ENCODE measurements at places on chromosomes 2 and 18.
A peak's percentile ranks its signal among the peaks of the same experiment; 100 is the strongest.

GRCh38 chr2:80363791-80364349, 59.3 kb upstream of the LRRTM1 start:
- DNase-seq, result no peak

- DNase-seq, result no peak
Observed at GRCh38 chr2:196535742-196536141, 103.8 kb upstream of the CCDC150 start.

- DNase-seq, result no peak
Observed at GRCh38 chr2:223001797-223002175, 50.2 kb upstream of the KCNE4 start.

DNA sequence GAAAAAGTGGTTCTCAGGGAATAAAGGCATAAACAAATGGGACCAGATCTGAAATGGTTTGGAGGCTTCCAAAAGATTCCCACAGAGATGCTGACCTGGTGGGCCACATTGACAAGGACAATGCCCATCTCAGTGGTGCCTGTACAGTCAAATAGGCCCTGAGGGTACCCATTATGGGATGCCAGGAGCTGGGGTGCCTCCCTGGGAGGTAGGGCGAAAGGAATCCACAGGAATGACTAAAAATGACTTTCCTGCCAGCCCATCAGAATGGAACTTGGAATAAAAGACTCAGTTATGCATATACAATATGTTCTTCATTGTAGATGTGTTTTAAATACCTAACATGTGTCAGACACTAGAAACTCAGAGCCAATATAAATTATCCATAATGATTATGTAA, 248.5 kb downstream of the RNF144A start:
- no peak for DNase-seq

- DNase-seq, result no peak
Observed at GRCh38 chr2:101132202-101132601, 19.0 kb downstream of the TBC1D8 start.

DNA sequence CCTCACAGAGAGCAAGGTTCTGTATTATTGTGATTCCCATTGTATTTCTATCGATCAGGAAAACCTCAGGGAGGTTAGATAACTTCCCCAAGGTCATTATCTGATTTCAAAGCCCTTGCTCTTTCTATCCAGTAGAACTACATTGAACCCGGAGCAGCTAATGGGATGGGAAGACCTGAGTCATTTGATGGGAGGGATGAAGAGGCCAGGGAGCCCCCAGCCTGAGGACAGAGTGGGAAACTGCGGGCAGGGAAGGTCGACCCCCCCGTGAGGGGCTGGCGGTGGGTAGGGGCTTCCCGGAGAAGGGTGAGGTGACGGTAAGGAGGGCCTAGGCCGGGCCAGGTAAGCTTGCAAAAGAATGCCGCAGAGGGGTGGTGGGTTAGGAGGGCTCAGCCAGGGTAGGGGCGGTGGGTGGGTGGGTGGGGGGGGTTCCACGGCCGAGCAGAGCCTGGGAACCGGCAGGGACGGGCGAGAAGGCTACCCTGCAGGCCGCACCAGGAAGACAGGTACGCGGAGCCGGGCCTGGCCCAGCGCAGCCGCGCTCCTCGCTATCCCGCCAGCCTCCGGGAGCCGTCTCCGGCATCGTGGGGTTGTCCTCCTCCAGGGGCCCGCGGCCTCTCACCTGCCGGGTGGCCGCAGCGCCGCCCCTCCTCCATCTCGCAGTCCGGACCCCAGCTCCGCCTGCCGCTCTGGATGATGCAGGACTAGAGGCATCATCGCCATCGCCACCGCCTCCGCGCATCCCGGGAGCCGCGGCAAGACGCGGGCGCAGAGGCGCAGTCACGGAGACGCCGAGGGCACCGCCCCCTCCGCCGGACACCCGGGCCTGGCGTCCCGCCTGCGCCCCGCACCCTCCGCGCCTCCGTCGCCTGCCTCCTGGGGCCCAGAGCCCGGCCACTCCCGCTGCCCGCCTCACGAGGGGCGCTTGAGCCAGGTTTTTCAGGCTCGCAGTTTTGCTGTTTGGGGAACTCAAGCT, at the start of gene GPR75:
Gene GPR75 (minus strand): TSS at position 762 of the 976 bp plus-strand sequence. CDS start 5,211 bp downstream, outside the sequence.
- no peak for DNase-seq

GRCh38 chr18:46461993-46462392, 195.0 kb downstream of the LOXHD1 start:
- no peak for DNase-seq

- no peak for DNase-seq
Observed at GRCh38 chr18:61973273-61974115, 80.7 kb upstream of the RNF152 start.

DNA sequence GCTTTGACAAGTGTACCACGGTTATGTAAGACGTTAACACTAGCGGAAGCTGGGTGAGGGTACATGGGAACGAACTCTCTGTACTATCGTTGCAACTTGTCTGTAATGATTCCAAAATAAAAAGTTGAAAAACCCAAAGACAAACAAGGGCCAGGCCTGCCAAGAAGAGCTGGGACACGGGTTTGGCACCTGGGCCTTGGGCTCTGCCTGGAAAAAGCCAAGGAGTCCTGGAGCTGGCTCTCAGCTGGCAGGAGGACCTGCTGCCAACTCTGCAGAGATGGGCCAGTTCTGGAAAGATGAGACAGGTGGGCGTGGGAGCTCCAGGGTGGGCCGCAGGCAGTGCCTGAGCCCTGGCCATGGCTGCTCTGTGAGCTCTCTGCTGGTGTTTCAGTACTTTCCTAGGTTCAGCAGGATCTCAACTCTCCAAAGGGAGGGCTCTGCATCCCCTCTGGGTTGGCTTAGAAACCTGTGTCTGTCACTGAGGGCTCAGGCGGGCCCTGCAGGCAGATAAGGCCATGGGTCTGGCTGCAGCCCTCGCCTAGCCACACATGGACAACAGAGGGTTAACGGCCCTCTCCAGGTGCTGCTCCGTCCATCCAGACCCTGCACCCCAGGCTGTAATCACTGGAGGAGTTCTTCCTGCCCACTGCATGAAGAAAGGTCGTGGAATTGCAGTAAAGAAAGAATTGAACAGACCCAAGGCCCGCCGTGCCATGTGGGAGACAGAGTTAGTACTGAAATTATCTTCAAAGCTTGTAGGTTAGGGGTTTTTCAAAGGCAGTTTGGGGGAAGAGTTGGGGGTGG, 89.9 kb downstream of the RHOB start:
- no peak for DNase-seq

GRCh38 chr2:147553775-147554271, 291.0 kb upstream of the ACVR2A start:
- DNase-seq, result no peak

GRCh38 chr2:207784898-207785297, 15.2 kb upstream of the FZD5 start:
- DNase-seq, result no peak

DNA sequence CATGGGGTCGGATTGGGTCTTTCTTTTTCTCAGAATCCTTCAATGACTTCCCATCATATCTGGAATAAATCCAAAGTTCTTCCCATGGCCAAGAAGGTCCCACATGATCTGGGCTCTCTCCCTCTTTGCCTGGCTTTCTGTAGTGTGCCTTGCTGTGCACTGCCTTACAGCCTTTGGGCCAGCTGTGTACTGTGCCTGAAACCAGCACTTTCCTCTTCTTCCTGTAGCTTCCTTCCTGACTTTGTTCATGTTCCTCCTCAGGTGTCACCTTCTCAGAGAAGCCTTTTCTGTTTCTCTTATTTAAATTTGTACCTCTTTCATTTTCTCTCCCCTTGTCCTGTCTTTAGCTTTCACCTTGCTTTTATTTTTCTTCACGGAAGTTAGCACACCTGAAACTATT, 4.3 kb upstream of the CDCA7 start:
- no peak for DNase-seq

DNA sequence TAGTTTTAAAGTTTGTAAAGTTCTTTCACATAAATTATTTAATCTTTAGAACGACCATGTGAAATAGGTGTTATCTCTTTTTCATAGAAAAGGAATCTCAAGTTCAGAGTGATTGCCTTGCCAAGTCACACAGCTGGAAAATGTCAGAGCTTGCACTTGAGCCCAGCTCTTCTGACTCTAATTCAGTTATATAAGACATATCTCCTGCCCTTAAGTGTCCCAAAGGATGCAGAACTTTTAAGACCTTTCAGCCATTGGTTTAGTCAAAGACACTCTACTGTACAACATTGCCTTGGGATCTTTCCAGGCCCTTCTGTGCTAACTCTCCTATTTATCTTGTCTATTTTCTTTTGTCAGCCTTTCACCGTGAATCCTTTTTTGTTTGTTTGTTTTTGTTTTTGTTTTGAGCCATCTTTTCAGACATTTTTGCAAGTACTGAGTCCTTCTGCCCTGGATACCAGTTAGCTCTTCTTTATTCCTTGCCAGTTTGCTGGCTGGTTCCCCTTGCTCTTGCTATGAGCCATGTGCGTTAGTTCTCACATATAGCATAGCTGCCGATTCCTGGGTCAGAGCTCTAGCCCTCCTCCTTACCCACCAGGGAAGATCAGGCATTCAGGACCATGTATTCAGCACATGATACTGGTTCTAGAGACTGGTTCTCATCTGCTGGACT, 160.0 kb upstream of the MYO3B start:
- DNase-seq, result no peak

DNA sequence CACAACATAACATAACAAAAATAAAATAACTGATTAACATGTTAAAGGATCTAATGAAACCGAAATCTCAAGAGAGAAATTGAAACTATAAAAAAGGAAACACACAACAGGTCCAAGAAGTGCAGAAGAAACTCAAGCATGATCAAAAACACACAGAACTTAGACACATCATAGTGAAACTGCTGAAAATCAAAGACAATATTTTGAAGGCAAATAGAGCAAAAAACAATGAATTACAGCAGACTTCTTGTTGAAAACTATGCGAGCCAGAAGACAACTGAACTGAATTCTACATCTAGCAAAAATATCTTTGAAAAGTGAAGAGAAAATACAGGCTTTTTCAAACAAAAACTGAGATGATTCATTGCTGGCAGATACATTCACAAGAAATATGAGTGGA, 61.3 kb downstream of the UGP2 start:
- DNase-seq, result peak; percentile 18

DNA sequence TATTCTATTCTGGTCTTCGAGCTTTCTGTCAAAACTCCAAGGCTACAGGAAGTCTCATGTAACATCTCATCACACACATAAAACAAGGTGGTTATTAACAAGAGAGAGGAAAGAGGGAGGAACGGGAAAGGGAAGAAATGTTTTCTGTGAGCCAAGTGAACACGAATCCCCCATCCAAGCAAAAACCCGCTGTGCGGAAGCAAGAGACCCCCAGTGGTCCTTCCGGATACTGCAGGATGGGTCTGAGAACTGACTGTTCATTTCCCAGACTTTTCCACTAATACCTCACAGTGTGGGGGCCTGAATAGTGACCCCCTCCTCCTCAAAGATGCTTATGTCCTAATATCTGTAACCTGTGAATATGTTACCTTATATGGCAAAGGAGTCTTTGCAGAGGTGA, 19.0 kb upstream of the DIPK1C start:
- DNase-seq, result no peak

GRCh38 chr2:140604096-140604495, 1526.7 kb downstream of the LRP1B start:
- no peak for DNase-seq

- peak; percentile 12 for DNase-seq
Observed at GRCh38 chr18:8703092-8703709, 2.2 kb upstream of the MTCL1 start.

GRCh38 chr2:119645173-119645855, 33.7 kb upstream of the TMEM177 start:
- no peak for DNase-seq

DNA sequence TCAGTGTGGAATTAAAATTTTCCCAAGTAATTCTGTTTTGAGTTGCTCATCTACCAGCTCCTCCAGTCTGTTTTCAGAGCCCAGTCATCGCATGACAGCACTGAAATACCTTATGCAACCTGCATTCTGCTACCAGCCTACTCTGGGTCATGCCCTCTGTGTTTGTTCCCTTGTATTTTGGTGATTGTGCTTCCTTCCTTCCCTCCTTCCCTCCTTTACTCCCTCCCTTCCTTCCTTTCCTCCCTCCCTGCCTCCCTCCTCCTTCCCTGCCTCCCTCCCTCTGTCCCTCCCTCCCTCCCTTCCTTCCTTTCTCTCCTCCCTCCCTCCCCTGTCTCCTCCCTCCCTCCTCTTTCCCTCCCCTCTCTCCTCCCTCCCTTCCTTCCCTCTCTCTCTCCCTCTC, 289.6 kb downstream of the CDH2 start:
- DNase-seq, result no peak

- peak; percentile 8 for DNase-seq
Observed at GRCh38 chr2:158835431-158835830, 40.3 kb downstream of the DAPL1 start.

GRCh38 chr2:119772767-119773166, 13.0 kb downstream of the PTPN4 start:
- no peak for DNase-seq
